NCI-H2081 (cell line): ENCODE measurements at places on chromosomes 1 and 21.

- DNase-seq: no peak
These were observed 184.8 kb upstream of the VAMP3 start for GRCh38 chr1:7586031-7586941.

DNA sequence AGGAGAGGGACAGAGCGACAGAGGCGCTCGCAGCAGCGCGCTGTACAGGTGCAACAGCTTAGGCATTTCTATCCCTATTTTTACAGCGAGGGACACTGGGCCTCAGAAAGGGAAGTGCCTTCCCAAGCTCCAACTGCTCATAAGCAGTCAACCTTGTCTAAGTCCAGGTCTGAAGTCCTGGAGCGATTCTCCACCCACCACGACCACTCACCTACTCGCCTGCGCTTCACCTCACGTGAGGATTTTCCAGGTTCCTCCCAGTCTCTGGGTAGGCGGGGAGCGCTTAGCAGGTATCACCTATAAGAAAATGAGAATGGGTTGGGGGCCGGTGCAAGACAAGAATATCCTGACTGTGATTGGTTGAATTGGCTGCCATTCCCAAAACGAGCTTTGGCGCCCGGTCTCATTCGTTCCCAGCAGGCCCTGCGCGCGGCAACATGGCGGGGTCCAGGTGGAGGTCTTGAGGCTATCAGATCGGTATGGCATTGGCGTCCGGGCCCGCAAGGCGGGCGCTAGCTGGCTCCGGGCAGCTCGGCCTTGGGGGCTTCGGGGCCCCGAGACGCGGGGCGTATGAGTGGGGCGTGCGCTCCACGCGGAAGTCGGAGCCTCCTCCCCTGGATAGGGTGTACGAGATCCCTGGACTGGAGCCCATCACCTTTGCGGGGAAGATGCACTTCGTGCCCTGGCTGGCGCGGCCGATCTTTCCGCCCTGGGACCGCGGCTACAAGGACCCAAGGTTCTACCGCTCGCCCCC lies at the start of the genes CYB5RL and MRPL37:
TSS of gene CYB5RL (minus strand) at position 266 of the 754 bp plus-strand sequence. CDS start 4,414 bp downstream, outside the sequence.
TSS of gene MRPL37 (plus strand) at position 403 of the 754 bp plus-strand sequence. CDS start at position 480, 77 bp downstream.
- peak; percentile 97 for DNase-seq

DNA sequence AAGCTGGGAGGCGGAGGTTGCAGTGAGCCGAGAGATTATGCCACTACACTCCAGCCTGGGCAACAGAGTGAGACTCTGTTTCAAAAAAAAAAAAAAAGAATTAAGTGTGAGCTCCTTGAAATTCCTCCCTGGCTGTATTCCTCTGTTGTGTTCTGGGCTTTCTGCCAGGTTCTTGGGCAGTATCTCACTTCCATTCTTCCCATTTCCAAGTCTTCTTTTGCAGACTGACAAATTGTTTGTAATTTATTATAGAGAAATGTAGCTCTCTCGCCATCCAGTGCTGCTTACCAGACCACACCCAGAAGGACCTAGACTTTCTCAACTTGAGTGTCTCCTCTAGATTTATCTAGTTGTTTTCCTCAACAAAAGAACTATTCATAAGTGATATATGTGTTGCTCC lies 105.0 kb upstream of the ADGRL2 start:
- no peak for DNase-seq

DNA sequence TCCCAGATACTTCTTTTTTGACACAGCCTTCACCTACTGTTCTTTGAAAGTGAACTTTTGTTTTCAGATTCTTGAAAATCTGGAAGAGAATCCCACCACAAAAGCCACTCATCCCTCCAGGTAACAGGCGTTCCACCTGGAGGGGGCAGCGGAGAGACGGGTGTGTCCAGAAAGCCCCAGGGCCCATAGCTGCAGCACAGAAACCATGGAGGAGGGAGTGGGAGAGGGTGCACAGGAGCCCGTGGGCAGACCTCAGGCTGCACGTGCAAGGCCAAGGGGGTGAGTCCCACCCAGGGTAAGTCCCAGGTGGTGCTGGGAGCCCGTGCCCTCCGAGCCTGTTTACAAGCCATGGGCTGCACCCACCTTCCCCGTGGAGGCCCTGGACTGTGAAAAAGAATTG lies 86.5 kb downstream of the PSMG1 start:
- no peak for DNase-seq

- DNase-seq: no peak
These were observed 17.9 kb upstream of the MIIP start for GRCh38 chr1:12001249-12001917.

GRCh38 chr1:9866836-9867235 lies 43.1 kb upstream of the CLSTN1 start:
- no peak for DNase-seq

- no peak for DNase-seq
These were observed 468.8 kb downstream of the CAMTA1 start for GRCh38 chr1:7253988-7254587.

DNA sequence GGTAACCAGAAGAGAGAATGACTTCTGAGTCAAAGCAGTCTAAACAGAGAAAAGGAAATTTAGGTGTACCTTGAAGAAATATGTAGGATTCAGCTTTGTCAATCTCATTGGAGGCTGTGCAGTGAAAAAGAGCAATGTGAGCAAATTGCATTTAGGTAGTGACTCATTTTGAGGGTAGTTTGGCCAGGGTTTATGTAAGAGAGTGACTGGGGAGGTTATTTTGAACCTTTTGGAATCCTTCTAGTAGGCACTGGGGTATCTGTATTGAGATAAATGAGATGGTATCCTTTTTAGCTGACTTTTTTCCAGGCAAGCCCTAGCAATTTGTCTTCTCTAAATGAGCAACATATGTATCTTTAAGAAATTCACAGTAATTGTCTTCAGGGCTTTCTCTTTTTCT lies 95.9 kb downstream of the DISP1 start:
- no peak for DNase-seq

GRCh38 chr21:26131554-26131953 lies 39.0 kb downstream of the APP start:
- no peak for DNase-seq

DNA sequence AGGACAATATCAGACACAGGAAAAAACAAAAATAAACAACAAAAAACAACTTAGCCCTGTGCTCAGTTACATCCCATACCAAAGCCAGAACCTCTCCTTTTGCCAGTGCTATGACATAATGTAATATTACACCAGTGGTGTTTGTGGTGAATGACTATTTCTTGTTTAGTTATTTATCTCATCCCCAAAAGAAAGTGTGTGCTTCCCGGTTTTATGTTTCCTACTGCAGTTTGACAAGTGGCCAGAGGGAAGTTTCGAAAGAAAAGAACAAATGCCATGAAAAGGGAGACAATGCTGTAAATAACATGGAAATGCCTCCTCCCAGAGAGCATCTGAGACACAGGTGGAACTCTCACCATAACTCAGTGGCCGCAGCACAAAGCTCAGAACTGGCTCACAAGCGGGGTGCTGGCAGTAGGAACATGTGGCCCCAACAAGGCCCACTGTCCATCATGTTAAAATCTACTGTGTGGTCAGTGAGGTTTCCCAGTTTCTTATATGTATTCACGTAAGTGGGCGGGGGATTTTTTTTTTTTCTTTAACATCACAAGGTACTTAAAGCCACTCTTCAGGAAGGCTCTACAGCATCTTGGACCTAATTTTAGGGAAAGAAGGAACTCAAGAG lies 158.2 kb downstream of the BARHL2 start:
- DNase-seq: no peak

GRCh38 chr1:147840909-147841308 lies 61.7 kb upstream of the GJA8 start:
- no peak for DNase-seq

DNA sequence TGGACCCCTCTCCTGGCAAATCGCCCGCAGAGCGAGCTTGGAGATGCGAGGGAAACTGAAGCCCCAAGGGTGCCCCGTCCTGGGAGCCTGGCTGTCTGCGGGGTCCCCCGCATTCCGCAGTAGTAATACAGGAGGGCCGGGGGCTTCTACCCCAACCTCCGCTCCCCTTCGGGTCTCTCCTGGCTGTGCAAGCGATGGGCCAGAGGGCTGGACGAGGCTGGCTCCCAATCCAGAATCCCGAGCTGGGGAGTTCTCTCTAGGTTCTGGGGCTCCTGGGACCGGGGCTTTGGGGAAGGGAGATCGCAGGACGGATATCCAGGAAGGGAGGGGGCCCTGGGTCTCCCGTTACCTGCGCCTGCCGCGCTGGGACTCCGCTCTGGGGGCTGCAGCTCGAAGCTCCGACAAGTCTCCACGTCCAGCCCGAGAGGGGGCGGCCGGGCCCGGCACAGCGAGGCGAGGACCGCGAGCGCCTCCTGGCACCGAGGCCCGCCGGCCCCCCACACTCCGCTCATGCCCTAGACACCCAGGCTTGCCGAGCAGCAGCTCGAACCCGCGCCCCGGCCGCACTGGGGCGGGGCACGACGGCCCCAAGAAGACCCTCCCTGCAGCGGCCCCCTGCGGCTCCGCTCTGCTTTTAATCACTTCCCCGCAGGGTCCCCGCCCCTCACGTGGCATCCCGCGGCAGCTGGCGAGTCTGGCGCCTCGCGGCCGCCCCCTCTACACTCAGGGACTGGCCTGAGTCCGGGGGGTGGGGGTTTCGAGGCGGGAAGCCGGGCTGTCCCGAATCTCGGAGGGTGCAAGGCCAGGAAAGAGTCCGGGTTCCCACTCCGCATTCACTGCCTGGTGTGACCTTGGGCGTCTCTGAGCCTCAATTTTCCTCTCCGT lies at the start of gene SYT6:
TSS of gene SYT6 (minus strand) at position 609 of the 885 bp plus-strand sequence. CDS start at position 512, 97 bp downstream.
- DNase-seq: no peak

DNA sequence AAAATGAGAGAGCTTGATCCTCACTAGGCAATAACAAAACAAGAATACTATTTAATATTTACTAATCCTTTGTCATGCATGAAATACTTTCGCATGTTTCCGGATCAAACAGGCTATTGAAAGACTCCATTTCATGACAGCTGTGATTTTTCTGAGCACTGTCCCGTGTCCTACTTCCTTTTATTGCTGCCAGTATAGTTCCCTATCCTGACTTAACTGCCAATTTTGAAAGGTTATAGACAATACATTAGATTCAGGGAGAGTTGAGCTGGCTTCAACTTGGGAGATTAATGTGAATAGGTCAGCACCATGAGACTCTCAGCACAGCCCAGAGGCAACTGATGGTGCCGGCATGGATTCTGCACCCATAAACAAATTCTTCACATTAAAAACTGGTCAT lies 225.8 kb downstream of the VAV3 start:
- DNase-seq: no peak

GRCh38 chr1:201116091-201116490 lies 3.9 kb upstream of the CACNA1S start:
- no peak for DNase-seq

- no peak for DNase-seq
These were observed 38.0 kb downstream of the NUAK2 start for GRCh38 chr1:205283270-205284147.

DNA sequence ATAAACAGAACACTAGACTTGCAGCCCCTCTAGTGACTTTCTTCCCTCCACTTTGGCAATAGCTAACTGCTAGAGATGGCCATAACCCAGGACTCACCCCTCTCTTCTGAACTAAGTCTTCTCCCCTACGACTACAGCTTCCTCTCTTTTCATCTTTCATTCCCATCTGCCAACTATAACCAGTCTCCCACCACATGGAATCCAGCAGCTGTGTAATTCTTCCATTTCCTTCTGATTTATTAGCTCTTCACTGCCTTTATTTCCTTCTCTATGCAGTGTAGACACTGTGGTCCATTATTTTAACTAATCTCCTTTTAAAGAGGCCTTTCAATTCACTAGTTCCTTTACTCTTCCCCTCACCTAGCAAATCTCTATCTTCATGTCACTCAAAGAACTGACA lies 13.4 kb upstream of the KCNK1 start:
- DNase-seq: no peak

GRCh38 chr1:58570094-58570493 lies 7.0 kb downstream of the TACSTD2 start:
- DNase-seq: no peak

- peak; percentile 54 for DNase-seq
These were observed 204.3 kb downstream of the KCNJ6 start for GRCh38 chr21:37711836-37712568.

- no peak for DNase-seq
These were observed 53.1 kb upstream of the GPR25 start for GRCh38 chr1:200819726-200820125.

DNA sequence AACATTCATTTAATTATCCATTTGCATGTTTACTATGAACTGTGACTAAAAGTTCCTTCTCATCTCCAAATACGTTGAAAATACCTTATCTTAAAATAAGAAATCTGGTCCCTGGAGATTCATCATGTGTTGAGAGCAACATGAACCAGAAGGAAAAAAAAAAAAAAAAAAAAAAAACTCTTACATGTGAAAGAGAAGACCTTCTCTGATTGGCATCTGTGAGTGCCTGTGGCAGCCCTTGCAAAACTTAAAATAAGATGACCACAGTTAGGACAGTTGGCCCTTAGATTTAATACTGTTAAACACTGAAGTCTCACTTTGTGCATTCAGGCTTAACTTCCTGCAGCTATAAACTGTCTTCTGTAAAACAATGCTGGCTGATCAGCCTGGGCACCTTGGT lies 1395.2 kb upstream of the ADGRL4 start:
- DNase-seq: no peak

DNA sequence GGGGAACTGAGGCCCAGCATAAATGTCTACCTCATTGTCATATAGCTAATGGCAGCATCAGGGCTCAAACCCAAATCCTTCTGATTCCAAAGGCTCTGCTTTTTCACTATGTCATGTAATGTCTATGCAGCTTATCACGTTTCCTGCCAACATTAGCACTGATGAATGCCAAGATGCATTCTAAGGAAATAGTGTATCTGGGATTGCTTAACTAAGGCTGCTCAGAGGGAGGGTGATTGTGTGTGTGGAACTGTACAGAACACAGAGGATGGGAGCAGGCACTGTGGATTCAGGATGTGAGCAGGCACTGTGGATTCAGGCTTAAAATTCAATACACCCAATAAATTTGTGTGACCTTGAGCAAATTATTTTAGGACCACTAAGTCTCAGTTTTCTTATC lies 456.4 kb upstream of the DEPDC1 start:
- DNase-seq: no peak

GRCh38 chr21:34583926-34584563 lies 30.9 kb downstream of the RCAN1 start:
- no peak for DNase-seq

GRCh38 chr1:97038410-97038809 lies 316.8 kb downstream of the PTBP2 start:
- DNase-seq: no peak

DNA sequence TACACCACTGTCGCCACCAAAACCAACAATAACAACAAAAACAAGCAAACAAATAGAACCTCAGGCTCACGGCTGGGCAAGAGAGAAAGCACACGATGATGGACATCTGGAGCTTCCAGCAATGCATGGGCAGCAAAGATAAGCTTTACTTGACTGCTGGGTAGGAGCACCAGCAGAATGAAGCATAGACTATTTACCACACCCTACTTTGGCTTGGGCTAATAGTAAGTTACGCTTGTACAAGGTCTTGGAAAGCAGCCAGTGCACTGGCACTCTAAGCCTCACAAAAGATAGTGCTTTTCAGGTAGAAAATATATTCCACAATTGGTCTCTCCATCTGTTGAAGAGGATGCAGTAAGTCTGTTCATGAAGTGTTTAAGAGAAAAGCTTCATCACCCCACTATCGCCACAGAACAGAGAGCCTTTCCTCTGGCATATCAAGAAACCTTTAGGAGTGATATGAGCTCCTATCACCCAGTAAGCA lies 13.6 kb downstream of the ADIPOR1 start:
- DNase-seq: no peak

- DNase-seq: peak; percentile 49
These were observed 73.5 kb downstream of the BACH1 start for GRCh38 chr21:29372063-29372802.
